ENCODE measurements at places on chromosomes 3 and 15.
A peak's percentile ranks its signal among the peaks of the same experiment; 100 is the strongest.

DNA sequence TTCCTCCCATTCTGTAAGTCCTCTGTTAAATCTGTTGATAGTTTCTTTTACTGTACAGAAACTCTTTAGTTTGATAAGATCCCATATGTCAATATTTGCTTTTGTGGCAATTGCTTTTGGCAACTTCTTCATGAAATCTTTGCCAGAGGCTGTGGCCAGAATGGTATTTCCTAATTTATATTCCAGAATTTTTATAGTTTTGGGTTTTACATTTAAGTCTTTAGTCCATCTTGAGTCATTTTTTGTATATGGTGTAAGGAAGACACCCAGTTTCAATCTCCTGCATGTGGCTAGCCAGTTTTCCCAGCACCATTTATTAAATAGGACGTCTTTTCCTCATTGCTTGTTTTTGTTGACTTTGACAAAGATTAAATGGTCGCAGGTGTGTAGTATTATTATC is 372.4 kb upstream of the CADM2 start:
- DNase-seq = no peak

GRCh38 chr3:64518950-64519349 is 168.8 kb downstream of the ADAMTS9 start:
- no peak for DNase-seq

GRCh38 chr3:186094696-186095425 is 14.0 kb downstream of the ETV5 start:
- DNase-seq = no peak

GRCh38 chr3:118932822-118933558 is 101.7 kb downstream of the IGSF11 start:
- no peak for DNase-seq

DNA sequence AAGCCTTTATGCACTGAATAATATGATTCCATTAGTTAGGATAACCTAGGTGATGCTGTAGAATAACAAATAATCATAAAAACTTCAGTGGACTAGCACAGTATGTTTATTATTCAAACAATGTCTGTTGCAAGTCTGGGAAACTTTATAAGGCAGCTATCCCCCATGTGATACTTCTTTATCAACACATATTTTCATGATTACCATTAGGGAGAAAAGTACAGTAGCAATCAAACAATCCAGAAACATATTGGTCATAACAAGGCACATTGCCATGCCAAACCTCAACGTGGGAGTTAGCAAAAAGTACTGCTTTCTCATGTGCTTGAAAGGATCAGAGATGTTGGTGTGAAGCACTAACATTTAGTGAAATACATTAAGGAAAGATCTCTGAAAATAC is 35.5 kb downstream of the EOMES start:
- no peak for DNase-seq

DNA sequence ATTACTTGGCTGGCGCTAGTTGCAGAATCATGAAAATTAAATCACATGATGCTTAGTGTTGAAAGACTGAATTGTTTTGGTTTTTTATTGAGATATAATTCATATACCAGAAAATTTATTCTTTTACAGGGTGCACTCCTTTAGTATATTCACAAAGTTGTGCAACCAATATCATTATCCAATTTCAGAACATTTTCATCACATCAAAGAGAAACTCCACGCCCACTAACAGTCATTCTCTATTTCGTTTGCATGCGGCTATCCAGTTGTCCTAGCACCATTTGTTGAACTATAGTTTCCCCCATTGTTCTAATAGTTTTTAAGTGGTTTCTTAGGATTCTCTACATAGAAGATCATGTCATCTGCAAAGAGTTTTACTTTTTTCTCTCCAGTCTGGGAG is 3.7 kb downstream of the EHD4 start:
- no peak for DNase-seq

DNA sequence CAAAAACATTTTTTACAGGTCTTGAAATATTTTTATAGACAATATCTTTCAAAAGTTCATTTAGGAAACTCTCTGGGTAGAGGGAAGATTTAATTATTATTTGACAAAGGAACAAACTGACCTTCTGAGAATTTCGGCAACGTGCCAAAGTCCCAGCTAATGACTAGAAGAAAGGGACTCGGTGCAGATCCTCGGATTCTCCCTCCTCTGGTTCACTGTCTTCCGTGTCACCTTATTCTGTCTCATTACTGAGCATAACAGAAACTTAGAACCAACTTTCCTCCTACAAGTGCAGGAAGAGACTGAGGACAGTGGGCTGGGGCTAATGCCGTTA is 339.1 kb downstream of the MECOM start:
- no peak for DNase-seq

DNA sequence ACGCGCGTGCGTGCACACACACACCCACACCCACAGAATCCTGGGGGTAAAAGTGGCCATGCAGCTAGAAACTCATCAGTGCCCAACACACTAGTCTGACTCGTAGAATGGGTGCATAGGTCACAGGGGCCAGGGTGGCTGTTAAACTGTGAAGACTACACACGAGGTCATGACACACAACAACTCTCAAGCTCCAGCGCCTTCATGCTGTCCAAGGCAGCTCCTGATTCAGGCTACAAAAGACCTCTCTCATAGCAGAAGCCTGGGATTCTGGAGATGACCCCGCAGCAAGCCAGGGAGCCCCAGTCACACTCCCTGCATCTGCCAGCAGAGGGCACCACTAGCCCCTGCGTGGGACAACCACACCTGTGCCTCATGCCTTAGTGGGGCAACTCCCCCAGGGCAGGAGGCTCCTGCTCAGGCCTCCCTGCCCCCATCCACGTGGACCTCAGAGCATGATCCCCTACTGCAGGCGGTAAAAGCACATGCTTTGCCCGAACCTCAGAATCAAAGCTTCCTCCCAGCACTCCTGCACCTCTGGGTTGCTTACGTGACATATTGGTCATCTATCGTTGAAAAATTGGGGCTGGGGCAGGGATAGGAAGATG is 93.1 kb downstream of the LRIG1 start:
- peak; percentile 40 for DNase-seq

GRCh38 chr3:5489536-5489935 is 302.0 kb downstream of the EDEM1 start:
- no peak for DNase-seq

DNA sequence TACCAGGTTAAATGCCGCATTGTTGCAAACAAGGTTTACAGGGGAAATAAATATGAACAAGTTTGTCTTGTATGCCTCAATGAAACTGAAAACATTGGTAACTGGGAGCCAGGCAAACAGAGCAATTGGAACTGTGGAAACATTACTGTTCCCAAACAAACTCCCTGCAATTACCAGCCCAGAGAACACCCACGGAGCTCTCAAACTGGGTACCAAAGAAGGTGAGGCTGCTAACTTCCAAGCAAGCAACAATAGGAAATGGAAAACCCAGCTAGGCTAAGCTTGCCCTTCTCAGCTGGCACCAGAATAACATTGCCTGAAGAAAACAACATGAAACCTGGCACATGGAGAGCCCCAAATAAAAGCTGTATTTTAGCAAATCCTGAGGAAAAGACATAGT is 218.9 kb upstream of the THRB start:
- no peak for DNase-seq

DNA sequence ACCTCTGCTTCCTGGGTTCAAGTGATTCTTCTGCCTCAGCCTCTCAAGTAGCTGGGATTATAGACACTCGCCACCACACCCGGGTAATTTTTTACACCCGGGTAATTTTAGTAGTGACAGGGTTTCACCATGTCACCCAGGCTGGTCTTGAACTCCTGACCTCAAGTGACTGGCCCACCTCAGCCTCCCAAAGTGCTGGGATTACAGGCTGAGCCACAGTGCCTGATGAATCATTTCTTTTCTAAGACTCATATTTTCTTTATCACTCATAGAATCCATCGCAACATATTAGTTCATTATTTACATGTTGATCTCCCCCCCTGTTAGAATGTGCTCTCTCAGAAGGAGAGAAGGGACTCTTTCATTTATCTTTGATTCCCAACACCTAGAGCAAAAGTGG is 109.5 kb upstream of the PTPRG start:
- no peak for DNase-seq

DNA sequence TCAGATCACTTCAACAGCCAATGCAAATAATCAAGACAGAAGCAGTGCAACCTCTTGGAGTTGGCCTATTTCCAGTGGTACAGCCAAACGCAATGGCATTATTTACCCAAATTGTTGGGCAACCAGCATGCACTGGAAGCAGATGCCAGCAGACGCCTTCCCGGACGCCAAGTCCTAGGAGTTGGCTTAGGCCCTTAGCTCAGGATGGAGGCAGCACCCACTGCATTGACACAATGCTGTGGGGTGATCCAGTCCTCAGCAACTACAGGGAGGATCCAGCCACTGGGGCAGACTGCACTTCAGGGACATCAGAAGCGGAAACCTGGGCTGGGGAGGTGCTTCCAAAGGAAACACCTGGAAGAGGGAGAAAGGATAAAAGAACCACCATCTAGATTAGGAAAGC is 290.4 kb downstream of the FAM43A start:
- DNase-seq = no peak

GRCh38 chr3:192188218-192188835 is 539.0 kb downstream of the FGF12 start:
- no peak for DNase-seq

GRCh38 chr3:183435661-183436060 is 7.2 kb upstream of the MCF2L2 start:
- DNase-seq = no peak

DNA sequence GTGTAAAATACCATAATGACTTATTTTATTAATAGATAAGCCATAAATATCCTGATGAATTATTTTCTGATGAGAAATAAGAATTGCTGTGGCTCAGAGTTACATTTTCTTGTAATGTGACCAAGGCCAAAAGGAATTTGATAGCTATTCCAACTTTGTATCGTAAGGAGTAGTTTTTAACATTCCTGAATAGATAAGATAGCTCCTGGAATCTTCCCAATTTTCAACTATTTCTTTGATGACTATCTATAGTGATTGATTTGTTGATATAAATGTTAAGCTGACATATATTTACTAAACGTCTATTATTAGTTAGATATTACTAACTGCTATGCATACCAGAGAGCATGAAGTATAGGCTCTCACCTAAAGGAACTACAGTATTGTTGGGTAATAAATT is 49.1 kb upstream of the SATB1 start:
- no peak for DNase-seq

- no peak for DNase-seq
These were observed 1.4 kb upstream of the RFTN1 start for GRCh38 chr3:16514755-16515353.

- no peak for DNase-seq
These were observed 85.7 kb downstream of the ADAMTSL3 start for GRCh38 chr15:83739629-83740028.

DNA sequence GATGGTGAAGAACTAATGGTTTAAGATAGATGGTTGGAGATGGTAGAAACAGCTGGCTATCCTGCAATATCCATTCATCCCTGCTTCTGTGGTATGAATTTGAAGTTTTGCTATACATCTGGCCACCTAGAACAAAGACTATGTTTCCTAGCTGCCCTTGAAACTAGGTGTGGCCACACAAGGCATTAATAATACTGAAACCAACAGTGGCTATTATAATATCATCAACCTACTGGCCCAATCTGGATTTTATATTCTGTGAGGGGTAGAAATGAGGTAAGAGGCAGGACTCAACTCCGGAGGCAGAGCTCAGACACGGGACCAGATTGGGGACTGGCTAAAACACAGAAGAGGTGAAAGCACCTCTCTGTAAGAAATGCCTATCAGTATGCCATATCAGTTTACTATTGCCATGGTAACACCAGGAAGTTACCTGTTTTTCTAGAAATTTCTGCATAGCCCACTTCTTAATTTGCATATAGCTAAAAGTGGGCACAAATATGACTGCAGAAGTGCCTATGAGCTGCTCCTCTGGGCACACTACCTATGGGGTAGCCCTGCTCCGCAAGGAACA is 8.4 kb downstream of the IFT80 start:
- no peak for DNase-seq

DNA sequence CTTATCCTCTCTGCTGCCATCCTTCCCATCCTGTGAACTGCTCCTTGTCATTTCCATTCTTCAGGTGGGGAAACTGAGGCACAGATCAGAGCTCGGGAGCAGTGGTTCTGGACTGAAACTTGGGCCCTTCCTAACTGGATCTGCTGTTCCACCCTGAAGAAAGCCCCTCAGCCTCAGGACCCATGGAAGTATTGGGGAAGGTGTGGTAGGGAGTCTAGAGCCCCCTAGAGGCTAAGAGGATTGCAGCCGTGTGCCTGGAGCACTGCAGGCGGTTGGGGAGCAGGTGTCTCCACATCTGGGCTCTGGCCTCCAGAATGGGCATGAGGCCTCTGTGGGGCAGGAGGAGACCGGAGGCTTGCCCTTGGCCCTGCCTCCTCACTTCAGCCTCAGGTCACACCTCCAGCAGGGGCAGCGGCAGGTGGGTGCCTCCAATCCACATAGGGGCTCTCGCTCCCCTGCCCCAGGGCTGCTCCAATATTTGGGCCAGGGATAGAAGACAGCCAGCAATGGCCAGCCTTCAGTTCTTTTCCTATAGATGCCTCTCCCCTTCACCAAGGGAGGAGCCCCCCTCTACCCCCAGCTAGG is 28.1 kb downstream of the DNAJB8 start:
- DNase-seq = no peak

DNA sequence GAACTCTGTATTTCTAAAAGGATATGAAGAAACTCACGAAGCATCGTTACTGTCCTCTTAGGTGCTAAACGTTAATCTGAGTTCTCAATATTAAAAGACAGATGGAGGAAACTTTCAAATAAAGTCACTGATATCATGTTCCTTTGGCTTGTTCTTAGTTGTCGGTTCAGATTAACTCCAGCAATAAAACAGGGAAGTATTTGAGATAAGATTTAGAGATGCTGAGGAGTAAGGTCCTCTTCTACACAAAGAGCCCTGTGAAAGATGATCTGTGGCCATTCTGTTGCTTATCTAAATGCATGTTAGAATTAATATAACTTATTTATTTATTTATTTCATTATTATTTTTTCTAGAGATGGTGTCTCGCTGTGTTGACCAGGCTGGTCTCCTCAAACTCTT is 19.2 kb downstream of the AKAP13 start:
- DNase-seq = no peak

DNA sequence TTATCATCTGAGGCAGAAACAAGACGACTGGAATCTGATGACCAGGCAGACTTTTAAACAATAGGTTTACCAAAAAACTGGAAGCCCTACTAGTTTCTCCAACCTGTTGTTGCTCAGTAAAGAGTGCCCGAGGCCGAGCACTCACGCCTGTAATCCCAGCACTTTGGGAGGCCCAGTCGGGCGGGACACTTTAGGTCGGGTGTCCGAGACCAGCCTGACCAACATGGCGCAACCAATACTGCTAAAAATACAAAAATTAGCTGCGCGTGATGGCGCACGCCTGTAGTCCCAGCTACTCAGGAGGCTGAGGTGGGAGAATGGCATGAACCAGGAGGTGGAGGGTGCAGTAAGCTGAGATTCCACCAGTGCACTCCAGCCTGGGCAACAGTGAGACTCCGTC is 1.1 kb upstream of the WDR5B start:
- DNase-seq = no peak

GRCh38 chr3:87828046-87828445 is 230.8 kb downstream of the CGGBP1 start:
- no peak for DNase-seq

DNA sequence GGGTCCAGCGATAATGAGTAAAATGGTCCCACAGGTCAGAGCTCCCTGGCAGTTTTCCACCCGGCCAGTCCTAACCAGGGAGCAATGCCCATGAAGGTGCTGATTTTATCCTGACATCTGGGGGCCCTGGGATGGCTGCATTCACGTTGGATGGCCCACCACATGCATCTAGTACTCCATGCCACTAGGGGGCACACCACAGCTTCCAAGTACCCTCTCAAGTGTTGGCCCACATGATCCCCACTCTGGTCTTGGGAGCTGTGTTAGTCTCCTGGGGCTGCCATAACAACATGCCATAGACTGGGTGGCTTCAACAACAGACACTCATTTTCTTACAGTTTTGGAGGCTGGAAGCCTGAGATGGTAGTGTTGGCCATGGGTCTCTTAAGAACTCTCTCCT is 225.5 kb downstream of the SLCO3A1 start:
- no peak for DNase-seq
